ENCODE measurements at places on chromosomes 2 and 18.

GRCh38 chr2:88355486-88355885 is 97.0 kb downstream of the FOXI3 start:
- no peak for DNase-seq

GRCh38 chr18:56469582-56469981 is 168.8 kb downstream of the TXNL1 start:
- no peak for DNase-seq

DNA sequence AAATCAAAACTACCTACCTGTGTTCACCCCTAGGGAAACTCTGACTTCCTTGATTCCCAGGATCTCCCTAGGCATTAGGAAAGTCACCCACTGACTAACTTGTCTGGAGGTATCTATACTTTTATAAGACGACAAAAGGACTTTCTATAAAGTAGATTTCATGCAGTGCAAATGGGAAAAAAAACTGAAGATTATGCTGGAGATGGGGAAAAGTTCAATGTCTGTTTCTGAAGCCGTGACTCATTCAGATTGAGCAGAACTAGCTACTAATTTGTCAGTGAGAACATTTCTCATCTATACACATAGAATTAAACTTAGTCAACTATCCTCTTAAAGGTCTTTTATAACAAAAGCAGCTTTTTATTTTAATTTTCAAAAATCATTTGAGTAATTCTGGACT is 6.0 kb downstream of the SEPTIN10 start:
- no peak for DNase-seq

DNA sequence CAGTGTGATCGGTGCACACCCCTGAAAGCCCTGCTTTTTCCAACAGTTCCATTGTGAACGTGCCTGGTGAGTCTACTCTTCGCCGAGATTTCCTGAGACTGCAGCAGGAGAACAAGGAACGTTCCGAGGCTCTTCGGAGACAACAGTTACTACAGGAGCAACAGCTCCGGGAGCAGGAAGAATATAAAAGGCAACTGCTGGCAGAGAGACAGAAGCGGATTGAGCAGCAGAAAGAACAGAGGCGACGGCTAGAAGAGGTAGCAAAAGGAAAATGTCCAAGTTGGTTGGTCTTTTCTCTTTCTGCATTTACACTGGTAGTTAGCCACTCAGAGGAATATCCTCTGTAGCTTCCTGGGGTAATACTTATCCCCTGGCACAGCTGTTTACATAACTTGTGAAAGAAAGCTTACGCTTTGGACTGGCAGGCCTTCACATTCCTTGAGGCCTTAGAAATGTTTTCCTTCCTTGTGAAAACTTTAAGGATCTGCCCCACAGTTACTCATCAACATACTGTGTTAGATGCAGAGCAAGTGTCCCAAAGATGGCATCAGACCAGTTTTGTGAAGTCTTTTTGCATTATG is 146.6 kb downstream of the MAP4K4 start:
- DNase-seq: no peak

DNA sequence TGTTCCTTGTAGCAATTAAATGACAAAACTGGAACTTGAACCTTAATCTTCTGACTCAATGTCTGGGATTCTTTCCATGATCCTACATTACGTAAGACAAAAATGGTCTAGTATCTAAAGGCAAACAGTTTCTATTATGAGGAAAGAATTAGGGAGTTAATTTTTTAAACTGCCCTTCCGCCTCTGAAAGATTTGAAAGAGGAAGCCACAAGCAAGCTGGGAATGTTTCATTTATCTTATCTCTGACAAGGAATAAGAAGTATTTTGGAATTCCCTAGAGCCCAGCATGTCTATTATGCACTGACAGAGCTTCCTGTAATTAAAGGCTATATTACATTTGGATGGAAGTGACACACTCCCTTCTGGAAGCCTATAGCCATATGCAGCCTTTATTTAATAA is 558.8 kb upstream of the CDH2 start:
- DNase-seq: no peak

DNA sequence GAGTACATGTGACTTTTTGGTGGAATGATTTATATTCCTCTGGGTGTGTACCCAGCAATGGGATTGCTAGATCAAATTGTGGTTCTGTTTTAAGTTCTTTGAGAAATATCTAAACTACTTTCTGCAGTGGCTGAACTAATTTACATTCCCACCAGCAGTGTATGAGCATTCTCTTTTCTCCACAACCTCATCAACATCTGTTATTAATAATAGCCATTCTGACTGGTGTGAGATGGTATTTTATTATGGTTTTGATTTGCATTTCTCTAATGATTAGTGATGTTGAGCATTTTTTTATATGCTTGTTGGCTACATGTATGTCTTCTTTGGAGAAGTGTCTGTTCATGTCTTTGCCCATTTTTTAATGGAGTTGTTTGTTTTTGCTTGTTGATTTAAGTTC is 267.4 kb upstream of the NT5C1B start:
- no peak for DNase-seq

DNA sequence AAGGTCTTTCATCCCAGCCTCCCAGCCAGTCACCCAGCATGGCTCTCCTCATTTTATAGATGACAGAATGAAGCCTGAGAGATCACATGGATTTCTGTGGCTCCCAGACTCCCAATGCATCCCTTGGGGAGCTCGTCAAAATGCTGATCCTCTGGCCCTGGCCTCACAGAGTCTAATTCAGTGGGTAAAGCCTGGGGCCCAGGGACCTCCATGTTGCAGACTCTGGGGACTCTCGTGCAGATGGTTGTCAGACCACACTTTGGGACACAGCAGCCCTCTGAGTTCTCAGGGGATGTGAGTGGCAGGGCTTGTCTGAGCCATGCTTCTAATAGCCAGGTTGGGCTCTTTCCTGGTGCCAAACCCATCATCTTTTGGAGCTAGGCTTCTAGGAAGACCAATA is 97.0 kb downstream of the CTIF start:
- DNase-seq: no peak

DNA sequence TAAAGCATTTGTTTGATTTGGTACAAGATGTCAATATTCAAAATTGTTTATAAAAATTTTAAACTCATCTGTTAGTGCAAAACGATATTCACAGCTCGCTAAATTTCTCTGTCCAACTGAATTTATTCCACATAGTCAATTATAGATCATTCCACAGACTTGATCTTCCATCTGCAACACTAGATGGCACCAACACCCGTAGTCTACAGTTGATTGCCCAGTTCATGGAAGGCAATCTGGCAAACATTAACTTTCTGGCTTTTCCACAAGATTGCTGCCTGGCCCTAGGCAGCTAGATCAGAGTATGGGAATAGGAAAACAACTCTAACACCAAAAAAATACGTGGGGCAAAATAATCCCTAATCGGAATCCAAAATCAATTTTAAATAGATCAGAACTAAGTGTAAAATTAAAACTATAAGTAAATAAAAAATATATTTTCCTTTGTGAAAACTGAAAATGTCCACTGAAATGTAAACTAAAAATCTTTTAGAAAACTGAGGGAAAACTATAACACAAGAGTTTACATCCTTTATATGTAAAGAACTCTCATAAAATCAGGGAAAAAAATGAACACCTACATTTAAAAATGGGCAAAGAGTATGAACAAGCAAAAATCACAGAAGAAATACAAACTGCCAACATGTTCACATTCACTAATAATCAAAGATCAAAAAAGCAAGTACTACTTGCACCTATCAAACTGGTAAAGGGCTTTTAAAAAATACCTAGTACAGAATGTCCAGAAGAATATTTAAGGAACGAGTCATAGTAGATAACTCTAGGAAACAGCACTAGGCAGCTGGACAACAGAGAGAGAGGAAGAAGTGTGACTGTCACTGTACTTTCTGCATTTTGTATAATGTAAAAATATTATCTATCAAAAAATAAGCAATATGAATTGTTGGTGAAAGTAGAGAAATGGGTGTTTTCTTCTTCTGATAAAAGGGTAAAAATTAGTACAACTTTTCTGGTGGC is 35.0 kb downstream of the RTN4 start:
- DNase-seq: no peak

DNA sequence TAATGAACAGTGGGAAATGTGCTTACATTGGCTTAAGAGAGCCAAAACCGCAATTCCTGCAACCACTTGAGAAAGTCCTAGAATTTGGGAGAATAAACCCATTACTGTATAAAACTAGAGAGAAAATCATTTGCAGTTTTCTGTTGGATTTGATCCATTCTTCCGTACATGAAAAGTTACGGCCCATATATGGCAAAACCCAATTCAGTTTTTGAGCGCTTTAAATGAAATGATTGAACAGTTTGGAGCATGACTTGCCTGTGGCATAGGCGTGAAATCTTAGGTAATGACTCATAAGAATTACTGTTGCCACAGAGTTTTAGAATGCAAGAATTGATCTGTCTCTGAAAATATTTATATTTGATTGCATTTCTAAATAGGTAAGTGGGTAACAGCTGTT is 52.0 kb downstream of the PHLPP1 start:
- no peak for DNase-seq

DNA sequence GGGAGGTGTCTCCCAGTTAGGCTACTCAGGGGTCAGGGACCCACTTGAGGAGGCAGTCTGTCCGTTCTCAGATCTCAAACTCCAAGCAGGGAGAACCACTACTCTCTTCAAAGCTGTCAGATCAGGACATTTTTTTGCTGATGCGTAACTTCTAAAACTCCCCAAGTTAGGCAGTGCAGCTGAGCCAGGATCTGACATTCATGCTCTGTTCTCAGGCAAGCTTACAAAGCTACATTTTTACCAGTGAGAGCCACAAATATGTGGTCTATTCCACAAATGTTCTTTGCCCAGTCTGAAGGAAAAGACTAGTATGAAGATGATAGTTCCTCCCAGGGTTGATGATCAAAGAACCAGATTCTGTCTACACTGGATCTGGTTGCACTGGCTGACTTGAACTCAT is 184.1 kb downstream of the MTCL1 start:
- no peak for DNase-seq

DNA sequence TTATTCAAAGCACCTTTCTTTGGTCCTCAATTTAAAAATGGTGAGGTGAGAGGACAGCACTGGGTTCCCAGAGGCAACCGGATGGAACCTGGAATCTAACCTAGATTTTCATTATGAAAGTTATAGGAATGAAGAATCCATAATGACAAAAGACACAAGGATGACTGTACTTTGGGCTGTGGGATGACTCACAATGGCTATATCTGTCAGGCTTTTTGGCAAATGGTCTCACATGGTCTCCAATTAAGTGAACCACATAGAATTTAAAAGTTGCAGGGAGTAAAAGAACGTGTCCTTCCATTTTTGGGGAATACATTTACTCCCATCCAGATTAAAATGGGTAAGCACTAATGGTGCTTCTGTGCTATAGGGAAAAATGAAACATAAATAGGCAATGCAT is 31.8 kb upstream of the LYPD1 start:
- DNase-seq: no peak

GRCh38 chr2:216070195-216070594 is 11.4 kb downstream of the PECR start:
- DNase-seq: no peak

DNA sequence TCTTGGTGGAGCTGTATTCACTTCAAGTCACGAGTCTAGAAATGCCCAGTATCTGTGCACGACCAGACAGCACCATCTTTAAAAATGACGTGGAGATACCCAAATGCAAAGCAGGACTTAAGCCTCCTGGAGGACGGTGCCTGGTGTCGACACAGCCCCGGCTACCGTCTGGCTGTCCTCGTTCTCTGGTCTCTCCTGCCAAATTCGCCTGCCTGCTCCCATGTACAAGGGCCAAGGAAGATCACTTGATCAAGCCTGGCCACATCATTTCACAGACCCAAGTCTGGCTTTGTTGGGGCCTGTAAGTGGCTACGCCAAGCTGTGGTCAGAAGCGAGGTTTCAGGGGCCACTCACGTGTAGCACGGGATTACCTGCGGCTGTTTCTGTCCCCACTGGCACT is 9.4 kb downstream of the ODC1 start:
- no peak for DNase-seq

GRCh38 chr18:58190842-58191530 is 147.0 kb downstream of the NEDD4L start:
- no peak for DNase-seq

GRCh38 chr2:148303161-148303560 is 282.3 kb downstream of the MBD5 start:
- no peak for DNase-seq

DNA sequence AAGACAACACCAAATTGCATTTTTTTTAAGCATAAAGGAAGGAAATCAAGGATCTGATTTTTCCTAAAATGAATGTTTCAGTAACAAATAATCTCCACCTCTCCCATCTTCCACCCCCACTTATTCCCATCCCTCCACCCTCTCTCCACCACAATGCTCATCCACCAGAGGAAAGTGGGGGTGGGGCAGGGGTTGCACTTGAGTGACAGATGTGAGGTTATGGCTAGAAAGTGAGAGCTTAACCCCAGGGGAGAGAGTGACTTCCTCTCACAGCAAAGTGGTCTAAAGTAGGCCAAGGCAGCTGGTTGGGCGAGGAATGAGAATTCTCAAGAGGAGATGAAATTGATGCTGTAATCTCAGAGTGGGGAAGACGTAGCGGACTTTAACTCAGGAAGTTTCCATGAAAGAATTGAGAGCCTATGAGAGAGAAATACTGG is 104.7 kb downstream of the HNRNPLL start:
- DNase-seq: peak; percentile 34

DNA sequence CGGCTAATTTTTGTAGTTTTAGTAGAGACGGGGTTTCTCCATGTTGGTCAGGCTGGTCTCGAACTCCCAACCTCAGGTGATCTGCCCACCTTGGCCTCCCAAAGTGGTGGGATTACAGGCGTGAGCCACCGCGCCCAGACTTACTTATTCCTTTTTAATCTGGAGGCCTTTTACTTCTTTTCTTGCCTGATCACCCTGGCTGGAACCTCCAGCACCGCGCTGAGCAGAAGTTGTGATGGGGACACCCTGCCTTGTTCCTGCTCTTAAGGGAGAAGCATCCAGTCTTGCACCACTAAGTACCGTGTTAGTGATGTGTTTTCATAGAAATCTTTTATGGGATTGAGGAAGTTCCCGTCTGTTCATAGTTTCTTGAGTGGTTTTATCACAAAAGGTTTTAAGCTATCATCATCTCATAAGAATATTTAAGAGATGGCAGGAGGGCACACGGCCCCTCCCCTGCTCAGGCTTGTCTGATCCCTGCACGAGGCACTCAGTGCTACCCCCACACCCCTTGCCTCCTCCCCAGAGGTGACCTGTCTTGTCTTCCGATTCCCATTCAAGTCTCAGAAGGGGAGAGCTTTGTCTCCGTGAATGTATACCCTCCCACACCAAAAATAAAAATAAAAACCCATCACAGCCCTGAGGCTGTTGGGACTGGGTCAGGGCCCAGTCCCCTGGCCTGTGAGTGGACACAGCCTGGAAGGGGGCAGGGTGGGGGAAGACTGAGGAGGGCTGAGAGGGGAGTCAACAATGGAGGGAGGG is 65.3 kb upstream of the SMAD7 start:
- DNase-seq: no peak

- DNase-seq: no peak
These were observed 467 bp upstream of the WDR35 start for GRCh38 chr2:19990416-19990728.

- DNase-seq: no peak
These were observed 12.6 kb upstream of the KCMF1 start for GRCh38 chr2:84958135-84959059.

GRCh38 chr2:81304154-81304830 is 999.7 kb upstream of the LRRTM1 start:
- no peak for DNase-seq

Data from GM12891 (cell line).